ENCODE measurements at places on chromosomes 13 and 19.
A peak's percentile ranks its signal among the peaks of the same experiment; 100 is the strongest.

- DNase-seq, result no peak
Measured at GRCh38 chr19:39351537-39352064, 9.4 kb downstream of the SAMD4B start.

GRCh38 chr13:27182844-27183497, 11.4 kb upstream of the USP12 start:
- no peak for DNase-seq

DNA sequence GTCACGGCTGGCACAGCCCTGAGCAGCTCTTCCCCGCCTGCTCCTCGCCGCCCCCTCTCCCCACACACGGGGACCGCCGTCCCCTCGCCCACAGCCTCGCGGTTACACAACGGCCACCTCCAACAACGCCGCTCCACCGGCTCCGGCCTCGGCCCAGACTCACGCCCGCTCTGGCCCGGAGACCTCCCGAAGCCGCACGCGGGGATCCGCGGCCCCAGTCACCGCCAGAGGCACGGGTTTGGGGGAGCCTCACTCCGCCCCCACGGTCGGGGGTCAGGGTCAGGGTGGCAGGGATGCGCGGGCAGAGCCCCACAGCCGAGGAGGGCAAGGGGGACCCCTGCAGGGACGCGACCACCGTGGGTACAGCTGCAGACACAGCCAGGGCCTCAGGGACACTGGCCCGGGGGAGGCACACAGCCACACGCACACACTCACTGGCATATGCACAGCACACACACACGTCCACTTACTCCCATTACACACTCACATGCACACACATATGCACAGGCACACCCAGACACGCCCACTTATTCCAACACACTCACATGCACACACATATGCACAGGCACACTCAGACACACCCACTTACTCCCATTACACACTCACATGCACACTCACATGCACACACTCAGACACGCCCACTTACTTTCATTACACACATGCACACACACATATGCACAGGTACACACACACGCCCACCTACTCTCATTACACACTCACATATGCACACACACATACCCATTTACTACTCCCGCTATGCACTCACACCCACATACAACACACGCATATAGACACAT, 1.6 kb downstream of the TTYH1 start:
- no peak for DNase-seq

- no peak for DNase-seq
Measured at GRCh38 chr13:48615049-48615448, 38.7 kb upstream of the CYSLTR2 start.

DNA sequence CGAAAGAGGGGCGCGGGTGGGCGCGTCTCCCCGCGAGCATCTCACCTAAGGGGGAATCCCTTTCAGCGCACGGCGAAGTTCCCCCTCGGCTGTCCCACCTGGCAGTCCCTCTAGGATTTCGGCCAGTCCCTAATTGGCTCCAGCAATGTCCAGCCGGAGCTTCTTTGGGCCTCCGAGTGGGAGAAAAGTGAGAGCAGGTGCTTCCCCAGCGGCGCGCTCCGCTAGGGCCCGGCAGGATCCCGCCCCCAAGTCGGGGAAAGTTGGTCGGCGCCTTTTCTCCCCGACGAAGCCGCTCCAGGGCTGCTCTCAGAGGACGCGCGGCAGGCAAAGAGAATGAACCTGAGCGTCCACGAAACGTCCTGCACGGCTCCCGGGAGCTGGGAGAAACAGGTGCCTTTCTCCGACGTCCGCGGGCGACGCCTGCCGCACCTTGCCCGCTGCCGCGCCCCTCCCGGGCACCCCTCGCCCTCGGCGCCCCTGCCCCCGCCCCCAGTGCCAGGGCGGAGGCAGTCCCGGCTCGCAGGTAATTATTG, 366 bp upstream of the KL start:
- DNase-seq, result peak; percentile 4

DNA sequence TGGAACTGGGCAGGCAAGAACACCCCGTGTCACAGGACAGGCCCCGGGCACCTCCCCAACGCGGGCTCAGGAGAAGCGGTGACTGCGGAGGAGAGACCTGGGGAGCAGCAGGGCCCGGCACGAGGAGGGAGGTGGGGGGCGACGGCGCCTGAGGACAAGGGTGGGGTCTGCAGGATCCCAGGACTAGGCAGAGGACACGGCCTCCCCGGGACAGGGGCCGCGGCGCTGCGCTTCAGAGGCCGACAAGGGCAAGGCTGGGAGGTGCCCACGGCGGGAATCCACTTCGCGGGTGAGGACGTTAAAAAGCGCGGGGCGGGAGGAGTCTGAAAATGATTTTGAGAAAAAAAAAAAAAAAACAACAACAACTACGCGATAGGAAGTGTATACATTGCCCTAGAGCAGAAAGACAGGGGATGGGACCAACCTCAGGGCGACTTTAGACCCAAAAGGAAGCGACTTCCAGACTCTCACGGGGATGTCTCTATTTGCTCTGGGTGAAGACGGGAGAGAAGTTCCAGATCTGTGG, 44.9 kb downstream of the ZNF611 start:
- DNase-seq, result no peak

DNA sequence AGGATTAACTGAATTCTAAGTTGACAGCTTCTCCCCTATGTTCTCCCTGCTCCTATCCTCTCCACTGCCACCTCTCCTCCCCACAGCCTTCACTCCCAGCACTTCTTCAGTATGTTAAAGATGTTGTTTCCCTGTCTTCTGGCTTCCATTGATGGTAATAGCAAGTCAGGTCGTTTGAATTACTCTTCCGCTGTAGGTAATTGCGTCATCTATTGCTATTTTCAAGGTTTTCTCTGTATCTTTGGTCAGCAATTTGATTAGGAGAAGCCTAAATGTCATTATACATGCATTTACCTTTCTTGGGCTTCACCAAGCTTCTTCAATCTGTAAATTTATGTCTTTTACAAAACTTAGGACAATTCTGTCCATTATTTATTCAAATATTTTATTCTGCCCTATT, 377.3 kb upstream of the KLF12 start:
- DNase-seq, result no peak

DNA sequence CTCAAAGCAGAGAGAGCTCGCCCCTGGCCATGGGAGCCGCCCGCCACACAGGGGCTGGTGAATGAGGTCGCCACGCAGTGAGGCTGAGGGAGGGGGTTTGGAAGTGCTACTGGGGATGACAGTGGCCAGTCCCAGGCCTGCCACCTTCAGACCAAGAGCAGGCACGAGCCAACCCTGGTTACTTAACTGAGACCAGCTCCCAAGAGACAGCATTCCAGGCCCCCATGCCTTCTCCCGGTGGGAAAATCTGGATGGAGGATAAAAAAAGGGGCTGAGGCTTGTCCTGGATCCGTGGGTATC, 43.3 kb downstream of the RAB20 start:
- no peak for DNase-seq

GRCh38 chr13:98869408-98870090, 108.3 kb downstream of the DOCK9 start:
- DNase-seq, result no peak

- no peak for DNase-seq
Measured at GRCh38 chr13:23021906-23022305, 158.9 kb upstream of the SGCG start.

DNA sequence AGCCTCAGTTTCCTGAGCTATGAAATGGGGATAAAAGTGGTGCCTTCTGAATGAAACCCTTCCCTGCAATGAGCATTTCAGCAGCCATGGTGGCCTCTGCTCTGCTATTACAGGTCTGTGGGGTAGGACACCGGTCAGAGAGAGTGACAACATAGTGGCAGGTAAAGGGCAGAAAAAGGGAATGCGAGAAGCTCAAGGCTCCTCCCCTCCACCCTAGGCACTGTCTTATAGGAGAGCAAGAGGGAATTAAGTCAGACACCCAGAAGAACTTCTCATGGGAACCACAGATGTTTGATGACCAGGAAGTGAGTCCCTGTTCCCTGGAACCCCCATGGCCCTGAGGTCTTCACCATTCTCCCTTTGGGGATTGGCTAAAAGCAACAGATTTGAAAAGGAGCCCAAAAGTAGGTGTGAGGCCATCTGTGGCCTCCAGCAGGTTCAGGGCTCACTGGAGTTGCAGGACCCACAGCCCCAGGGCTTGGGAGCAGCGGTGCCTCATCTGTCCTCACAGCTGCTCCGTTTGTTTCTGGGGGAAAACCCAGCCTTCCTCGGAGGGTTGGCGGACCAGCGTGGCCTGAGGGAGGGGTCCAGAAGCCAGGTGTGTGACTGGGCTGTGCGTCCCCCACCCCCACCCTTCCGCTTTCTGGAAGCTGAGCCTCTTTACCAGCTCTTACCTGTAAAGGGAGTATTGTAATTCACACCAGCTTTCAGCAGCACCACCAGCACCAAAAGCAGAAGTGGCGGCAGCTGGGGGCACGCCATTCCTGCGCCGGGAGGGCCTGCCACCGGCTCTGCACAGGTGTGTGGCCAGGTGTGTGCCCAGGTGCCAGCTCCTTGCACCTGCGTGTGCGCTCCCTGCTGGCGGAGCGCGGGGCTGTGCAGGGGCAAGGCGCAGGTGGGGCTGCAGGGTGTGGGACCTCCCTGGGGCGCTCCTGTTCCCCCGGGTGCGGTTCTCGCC, 19.4 kb downstream of the IQCN start:
- no peak for DNase-seq

DNA sequence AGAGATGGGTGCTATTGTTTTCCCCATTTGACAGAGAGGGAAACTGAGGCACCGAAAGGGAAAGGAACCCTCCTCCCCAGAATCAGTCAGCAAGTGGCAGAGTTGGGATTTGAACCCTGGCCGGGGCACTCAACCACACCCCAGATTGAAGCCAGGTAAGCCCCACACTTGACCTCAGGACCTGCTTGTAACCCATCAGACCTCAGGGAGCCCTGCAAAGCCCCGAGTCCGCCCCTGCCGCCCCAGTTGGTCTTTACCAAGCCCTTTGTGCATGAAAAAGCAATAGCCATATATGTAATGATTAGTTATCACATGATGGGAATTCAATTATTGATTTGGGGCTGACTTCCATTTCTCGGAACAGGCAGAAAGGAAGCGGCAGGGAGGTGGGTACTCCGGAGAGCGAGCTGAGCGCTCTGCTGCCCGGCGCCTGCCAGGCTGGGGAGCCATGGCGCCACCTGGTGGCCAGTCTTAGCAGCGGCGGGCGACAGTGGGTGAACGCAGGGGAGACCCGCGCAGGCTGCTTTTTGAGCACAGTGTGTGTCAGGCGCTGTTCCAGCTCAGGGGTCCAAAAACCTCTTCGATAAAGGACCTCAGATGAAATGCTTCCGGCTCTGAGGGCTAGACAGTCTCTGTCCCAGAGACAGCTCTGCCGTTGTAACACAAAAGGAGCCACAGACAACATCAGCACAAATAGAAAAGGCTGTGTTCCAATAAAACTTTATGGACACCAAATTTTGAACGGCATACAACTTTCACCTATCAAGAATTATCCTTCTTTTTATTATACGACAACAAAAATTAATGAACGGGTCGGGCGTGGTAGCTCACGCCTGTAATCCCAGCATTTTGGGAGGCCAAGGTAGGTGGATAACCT, 82.9 kb upstream of the CACNA1A start:
- DNase-seq, result peak; percentile 82

GRCh38 chr19:3778899-3779723, 7.1 kb downstream of the MATK start:
- no peak for DNase-seq

- no peak for DNase-seq
Measured at GRCh38 chr13:25345576-25345975, 26.2 kb upstream of the ATP8A2 start.

GRCh38 chr19:55598034-55598433, 1.3 kb downstream of the FIZ1 start:
- no peak for DNase-seq

GRCh38 chr19:52603558-52604207, 33.6 kb downstream of the ZNF701 start:
- DNase-seq, result no peak

DNA sequence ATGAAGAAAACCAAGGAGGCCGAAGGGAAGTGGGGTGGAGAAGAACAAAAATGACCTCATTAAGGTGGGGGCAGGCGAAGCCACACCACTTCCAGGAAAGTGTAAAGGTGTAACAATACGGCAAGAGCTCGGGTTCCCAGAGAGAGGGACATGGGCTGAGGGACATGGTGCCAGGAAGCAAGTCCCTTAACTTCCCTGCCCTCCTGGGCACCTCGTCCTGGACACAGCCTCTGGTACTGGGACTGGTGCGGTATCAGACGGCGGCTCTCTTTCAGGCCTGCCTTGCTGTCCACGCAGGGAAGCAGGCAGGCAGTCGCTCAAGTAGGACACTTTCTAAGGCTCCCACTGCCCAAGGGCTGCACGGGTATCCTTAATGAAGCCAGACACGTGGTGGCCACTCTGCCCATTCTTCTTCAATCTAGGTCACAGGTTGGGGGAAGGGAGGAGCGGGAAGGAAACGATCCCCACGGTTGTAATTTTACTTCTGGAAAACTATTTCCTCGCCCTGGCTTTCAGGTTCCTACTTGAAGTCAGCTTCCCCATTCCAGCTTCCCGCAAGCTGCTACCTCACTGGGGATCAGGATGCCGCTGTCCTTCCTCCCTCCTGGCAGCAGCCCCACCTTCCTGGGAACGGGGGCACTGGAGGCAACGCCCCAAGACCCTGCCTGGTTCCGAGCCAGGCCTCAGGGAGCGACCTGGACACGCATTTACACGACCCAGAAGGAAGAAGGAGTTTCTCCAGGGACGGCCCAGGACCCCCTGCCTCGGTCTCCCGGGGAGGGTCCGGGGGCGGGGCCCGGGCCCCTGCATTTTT, 1.2 kb downstream of the AP3D1 start:
- DNase-seq, result no peak

DNA sequence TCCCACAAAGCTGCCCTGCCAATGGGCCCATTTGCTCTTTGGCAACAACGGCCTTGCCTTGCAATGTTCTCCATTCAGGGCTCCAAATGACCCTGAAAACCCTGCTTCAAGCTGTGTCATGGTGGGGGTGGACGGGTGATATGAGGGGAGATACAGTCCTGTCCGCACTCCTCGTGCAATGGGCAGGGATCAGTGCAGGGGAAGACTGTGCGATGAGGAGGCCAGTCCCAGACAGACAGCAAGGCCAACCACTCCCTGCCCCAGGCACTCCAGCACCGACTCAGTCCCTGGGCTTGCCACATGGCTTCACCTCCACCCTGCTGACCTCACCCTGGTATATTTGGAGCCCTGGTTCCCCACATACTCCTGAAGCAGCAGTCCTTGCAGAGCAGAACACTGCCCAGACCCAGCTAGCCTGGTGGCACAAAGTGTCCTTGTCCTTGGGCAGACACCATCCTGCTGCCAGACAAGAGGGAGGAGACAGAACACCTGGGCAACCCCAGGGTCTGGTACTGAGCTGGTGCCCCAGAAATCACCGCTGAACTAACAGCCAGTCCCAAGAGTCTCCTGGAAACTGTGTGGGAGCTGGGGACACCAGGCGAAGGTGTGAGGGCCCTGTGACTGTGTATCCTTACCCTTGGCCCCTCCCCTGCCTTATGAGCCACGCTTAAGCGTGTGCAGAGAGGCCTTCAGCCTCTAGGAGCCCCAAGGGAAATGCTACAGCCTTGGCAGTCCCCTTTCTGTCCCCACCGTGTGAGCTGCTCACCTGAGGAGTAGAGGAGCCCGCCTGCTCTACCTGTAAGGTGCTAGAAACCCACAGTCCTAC, 9.1 kb upstream of the SLC35E1 start:
- no peak for DNase-seq

Measured in CD4-positive, alpha-beta T cell (primary cell).